ENCODE measurements at places on chromosomes 3 and 15.

- no peak for DNase-seq
These were observed 269.8 kb downstream of the THRB start for GRCh38 chr3:24224666-24225384.

DNA sequence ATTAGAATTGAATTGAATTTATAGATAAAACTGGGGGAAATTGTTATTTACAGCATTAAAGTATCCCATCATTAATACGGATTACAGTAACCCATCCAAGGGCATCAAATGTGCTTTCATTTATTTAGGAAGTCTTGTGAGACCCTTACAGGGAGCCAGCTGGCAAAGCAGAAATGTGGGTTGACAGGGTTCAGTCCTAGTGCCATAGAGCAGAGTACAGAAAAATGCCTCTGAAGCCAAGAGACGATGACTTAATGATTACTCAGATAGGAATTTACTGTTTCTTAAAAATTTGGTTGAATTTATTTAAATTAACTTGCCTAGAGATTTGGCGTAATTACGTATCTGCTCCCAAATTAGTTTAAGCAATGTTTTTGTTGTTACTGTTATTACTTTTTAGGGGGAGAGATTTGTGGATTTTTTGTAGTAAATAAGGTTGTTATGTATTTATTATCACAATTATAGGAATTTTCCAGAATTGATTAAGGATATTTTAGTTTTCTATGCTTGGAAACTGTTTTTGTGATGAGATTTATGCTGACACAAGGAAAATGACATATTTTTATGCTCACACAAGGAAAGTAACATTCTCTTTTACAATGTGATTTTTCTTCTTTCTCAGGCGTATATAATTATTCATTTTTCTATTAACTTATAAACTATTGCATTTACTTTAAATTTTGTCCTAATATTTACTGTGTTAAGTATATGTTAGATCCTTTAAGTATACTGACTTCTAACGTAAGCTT is 152.0 kb downstream of the EPHA6 start:
- DNase-seq = no peak

- no peak for DNase-seq
These were observed 227.5 kb upstream of the KCNMB2 start for GRCh38 chr3:178308771-178309170.

DNA sequence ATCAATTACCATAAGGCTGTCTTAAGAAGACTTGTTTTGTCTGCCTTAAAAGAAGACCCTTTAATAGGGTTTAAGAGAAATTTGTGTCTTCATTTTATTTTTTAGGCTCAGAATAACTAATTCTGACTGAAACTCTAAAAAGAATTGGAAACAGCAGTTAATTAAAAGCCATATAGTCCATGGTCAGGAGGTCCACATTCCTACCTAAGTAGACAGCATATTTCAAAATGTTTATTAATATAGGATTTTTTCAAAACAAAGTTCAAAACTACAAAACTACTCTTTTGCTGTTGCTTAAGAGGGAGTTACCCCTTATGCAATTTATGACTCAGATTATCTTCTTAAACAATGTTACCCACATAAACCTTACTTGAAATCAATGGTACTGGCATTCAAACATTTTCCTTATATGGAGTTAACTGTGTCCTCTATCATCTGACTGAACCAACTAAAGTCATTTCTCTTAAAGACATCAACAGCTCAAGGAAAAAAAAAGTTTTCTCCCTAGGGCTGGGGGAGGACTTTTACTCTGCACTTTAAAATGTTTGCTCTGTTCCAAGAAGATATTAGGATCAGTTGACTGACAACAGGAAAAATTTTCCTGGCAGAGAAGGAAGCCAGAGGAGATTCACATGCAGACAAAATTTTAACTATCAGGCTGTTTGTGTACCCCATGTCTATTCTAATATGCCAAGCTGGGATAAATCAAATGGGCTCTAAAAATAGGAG is 56.8 kb upstream of the NANOGP8 start:
- DNase-seq = no peak

DNA sequence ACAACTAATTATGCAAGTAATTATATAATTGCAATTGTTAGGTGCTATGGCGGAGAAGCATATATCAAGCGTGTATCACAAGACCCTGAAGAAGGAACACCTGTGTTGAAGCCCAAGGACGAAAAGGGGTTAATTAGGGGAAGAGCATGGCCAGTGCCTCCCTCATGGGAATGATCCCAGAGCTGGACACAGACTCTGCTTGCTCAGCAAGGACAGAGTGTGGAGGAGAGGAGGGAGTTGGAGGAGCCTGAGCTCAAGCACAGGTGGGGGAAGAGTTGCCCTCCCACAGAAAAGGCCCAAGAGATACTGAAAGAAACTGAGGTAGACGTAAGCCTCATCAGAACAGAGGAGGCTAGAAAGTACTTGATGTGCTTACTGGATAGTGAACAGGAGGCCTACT is 423.7 kb downstream of the EPHB1 start:
- no peak for DNase-seq

DNA sequence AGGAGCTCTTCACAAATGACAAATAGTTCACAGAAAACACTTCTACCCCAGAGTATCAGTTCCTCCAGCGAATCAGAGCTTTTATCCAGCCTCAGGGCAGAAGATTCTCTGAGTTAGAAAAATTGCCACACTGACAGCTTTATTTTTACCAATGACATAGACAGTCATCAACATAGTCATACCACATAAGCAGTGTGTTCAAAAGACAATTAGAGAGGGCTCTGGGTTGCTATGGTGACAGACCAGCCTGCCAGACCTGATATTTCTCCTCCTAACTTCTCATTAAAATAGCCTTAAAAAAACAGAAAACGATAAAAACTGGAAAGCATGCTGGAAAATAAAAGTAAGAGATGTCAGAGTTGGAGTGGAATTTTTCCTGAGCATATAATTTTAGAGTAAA is 45.9 kb upstream of the COL6A5 start:
- DNase-seq = no peak

GRCh38 chr3:188503647-188504046 is 349.7 kb downstream of the LPP start:
- DNase-seq = no peak

GRCh38 chr3:117743993-117744392 is 1034.4 kb downstream of the TUSC7 start:
- no peak for DNase-seq

- DNase-seq = no peak
These were observed 125.3 kb upstream of the SKOR1 start for GRCh38 chr15:67700023-67700422.

- DNase-seq = no peak
These were observed 516.1 kb downstream of the MECOM start for GRCh38 chr3:169147238-169148008.

- DNase-seq = no peak
These were observed 47.4 kb upstream of the WNT7A start for GRCh38 chr3:13927295-13927694.

- DNase-seq = no peak
These were observed 191.8 kb downstream of the SEMA6D start for GRCh38 chr15:47908950-47909670.

GRCh38 chr15:51262463-51262862 is 75.9 kb downstream of the CYP19A1 start:
- DNase-seq = no peak

- DNase-seq = no peak
These were observed 23.7 kb downstream of the TCF12 start for GRCh38 chr15:56942118-56942517.

DNA sequence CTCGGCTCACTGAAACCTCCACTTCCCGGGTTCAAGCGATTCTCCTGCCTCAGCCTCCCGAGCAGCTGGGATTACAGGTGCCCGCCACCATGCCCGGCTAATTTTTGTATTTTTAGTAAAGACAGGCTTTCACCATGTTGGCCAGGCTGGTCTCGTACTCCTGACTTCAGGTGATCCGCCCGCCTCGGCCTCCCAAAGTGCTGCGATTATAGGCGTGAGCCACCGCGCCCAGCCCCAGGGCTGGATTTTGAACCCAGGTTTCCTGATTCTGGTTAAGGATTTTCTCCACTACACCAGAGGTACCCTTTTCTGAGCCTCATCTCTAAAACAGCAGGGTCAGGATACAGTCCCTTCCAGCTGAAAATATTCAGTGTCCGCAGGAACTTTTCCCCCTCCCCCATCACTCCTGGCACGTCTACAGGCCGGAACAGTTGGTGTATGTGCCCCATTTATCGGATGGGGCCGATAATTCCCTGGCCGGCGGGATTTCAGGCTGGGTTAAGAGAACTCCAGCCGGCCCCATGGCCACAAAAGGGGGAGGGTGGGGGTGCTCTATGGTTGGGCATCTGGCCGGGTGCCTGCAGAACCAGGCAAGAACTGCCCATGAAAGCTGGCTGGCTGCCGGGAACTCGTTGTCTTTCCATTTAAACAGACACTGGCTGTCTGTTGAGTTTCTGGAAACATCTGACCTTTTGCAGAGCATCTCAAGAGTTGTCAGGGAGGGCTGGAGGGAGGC is 26.8 kb upstream of the SEMA4B start:
- no peak for DNase-seq

DNA sequence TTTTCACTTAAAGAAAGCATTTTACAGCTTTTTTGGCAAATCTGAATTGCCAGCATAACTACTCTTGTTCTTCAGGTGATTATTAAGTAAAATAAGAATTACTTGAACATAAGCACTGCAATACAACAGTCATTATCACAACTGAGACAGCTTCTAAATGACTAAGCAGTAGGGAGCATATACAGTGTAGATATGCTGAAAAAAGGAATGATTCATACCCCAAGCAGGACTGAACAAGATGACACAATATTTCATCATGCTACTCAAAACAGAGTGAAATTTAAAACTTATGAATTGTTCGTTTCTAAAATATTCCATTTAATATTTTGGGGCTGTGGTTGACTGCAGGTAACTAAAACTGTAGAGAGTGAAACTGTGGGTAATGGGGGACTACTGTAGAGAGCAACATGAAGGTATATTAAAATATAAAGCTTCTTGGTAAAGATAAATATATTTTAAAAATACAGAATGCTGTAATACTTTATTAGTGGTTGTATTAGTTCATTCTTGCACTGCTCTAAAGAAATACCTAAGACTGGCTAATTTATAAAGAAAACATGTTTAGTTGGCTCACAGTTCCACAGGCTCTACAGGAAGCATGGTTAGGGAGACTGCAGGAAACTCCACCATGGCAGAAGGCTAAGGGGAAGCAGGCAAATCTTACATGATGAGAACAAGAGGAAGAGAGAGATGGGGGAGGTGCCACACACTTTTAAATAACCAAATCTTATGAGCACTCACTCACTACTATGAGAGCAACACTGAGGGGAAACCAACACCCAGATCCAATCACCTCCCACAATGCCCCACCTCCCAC is 84.8 kb downstream of the DCLK3 start:
- DNase-seq = no peak

DNA sequence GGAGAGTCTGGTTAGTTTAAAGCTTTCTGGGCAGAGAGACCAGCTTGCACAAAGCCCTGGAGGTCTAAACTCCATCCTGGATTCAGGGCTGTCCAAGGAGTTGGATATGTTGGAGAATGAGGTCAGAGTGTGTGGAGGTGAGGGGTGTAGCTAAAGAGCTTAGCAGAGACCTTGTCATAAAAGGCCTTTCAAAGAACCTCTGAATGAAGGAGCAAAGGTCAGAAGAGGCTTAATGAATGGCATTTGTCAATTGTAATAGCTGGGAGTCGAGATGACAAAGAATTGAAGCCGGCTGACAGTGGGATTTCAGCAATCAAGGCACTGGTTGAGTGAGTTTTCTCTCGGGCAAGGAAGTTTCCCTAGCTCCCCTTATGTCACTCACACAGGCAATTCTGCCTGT is 202.6 kb downstream of the PDCD6IP start:
- DNase-seq = no peak

DNA sequence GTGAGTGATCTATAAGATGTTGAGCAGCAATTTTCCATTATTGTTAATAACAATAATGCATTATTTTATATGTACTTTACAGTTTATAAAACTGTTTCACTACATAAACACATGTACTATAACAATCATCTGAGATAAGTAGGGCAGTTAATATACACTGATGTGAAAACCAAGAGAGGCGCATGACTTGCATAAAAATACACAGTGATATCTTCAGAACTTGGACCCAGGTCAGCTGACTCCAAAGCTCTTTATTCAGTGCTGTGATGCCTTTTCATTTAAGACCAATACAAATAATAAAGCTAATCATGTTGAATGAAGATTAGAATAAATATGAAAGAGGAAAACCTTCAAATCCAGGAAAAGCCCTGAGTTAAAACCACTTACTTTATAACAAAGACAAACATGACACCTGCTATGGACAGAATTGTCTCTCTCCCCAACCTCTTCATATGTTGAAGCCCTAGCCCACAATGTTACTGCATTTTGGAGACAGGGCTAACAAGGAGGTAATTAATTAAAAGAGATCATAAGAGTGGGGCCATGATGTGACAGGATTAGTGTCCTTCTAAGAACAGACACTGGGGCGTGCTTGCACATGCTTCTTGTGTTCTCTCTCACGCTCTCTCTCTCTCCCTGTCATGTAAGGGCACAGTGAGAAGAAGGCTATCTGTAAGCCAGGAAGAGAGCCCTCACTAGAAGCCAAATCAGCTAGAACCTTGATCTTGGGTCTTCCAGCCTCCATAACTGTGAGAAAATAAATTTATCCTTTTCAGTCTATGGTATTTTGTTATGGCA is 55.8 kb upstream of the TSPAN3 start:
- no peak for DNase-seq

DNA sequence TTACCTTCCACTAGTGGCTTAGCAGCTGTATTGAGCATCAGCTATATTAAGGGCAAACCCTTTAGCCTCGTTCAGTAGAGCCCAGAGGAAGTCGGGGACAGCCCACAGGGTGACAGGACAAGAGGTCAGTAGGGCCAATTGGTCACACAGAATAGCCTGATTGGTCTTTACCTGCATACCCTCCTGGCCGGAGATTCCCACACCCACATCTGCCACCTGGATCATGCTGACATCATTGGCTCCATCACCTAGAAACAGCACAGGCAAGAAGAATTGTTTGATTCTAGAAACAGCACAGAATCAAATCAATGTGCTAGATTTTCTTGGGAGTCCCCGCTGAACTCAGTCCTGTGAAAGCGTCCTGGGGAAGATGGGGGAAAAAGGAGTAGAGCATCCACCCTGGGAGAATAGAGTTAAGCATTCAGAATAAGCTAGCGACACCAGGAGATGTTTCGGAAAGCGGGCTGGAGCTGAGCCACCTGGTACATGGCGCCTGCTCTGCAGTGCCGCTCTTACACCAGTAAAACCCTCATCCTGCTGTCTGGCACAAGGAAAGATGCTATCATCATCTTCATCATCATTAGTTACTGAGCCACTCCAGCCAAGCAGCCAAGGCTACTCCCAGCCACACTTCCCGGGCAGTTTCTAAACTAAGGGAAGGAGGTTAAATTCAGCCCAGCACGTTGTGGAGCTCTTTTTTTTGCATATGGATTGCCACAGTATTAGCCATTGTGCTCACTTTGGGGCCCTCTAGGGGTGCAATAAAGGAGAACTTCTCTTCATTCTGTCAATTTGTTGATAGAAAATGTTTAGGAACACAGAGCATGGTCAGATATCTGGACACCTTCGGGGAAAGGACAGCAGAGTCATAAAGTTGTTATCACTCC is 171.3 kb downstream of the ATP10A start:
- no peak for DNase-seq

- no peak for DNase-seq
These were observed 57.0 kb upstream of the THRB start for GRCh38 chr3:24551626-24552025.

GRCh38 chr3:63652066-63652725 is at the start of gene SNTN:
SNTN (plus strand) TSS chr3:63652675; CDS start chr3:63652688, 13 bp downstream.
- no peak for DNase-seq
